Iris pigment epithelial cell (primary cell): ENCODE measurements at places on chromosomes 6 and 20.
A peak's percentile ranks its signal among the peaks of the same experiment; 100 is the strongest.

- DNase-seq, result peak; percentile 54
Observed at GRCh38 chr20:45450097-45450818, 19.3 kb upstream of the WFDC2 start.

DNA sequence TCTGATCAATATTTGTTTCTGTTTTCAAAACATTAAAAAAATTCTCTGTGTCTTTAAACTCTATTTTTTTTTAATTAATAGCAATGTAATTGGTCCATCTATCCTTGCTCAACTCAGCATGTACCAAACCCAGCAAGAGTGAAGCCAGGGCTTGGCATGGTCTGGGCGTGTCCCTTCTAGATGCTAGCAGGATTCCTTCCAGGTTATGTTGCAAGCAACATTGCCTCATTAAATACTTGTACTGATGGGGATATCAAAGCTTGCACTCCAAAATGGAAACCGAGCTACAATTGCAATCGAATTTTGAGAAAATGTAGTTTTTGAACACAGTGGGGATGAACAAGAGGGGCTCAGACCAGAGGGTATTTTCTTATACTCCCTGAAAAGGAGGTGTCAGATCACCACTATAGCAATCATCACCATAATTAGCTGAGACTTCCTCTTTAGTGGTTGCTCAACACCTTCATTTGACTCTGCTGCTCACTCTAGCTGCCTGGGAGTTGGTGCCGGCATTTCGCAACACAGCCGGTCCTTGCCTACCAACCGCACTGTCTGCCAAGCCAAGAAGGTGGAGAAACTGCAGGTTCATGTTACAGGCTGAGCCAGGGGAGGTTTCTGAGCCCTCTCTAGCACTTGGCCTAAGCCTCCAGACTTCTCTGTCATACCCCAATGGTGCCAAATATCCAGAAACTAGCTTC lies 67.8 kb upstream of the RALGAPA2 start:
- peak; percentile 14 for DNase-seq

DNA sequence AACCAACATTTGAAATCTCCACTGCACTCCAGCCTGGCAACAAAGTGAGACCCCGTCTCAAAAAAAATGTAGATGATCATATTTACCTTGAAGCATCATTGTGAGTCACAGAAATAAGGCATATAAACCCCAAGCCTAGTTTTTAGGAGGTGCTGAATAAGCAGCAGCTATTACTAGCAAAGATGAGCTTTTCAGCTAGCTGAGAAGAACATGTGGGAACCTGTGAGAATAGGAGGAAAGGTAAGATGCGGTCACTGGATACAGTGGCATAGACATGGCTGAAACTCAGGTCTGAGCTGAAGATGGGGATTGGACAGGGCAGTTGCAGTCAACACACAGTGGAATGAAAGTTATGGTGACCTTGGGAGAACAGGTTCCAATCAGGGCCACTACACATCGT lies 284.3 kb upstream of the IRAK1BP1 start:
- no peak for DNase-seq

- no peak for DNase-seq
Observed at GRCh38 chr20:680638-681187, 5.1 kb upstream of the SCRT2 start.

GRCh38 chr20:57130160-57130772 lies 136.2 kb downstream of the BMP7 start:
- DNase-seq, result no peak

DNA sequence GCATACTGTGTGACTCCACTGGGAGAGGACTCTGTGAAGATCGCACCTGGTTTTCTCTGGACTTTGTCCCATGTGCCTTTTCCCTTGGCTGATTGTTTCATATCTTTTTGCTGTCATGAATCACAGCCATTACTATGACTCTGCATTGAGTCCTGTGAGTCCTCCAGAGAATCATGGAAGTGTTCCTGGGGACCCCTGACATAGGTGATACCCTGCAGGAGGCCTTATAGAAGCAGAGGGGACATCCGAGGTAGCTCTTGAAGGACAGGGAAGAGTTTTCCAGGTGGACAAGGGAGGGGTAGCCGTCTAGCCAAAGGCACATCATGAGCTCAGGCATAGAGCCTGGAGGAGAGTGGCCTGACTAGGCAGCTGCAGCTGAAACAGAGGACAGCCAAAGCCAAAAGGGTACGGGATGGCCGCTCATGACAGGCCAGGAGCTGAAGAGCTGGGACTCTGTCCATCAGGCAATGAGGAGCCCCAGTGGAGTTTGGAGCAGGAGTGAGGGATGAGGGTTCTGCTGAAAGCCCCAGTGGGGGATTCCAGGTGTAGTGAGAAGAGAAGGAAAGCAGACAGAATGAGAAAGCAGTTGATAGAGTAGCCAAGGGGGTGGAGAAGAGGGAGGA lies 86.6 kb upstream of the TOX2 start:
- DNase-seq, result no peak
